Fibroblast of pulmonary artery (primary cell): ENCODE measurements at places on chromosomes 16 and 17.

- no peak for DNase-seq
Observed at GRCh38 chr17:48155889-48156611, 48.5 kb downstream of the SNX11 start.

DNA sequence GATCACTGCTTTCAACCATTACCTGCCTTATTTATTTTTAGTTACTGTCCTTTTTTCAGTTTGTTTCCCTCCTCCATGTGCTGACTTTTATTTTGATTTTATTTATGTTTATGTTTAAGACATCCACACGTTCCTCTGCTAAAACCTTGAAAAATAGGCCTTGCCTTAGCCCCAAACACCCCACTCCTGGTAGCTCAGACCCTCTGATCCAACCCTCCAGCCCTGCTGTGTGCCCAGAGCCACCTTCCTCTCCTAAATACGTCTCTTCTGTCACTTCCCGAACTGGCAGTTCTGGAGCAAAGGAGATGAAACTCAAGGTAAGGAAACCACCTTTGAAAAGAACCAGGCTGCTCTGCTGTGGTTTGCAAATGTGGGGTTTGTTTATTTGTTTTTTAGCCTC lies 9.3 kb upstream of the STH start:
- DNase-seq, result no peak

DNA sequence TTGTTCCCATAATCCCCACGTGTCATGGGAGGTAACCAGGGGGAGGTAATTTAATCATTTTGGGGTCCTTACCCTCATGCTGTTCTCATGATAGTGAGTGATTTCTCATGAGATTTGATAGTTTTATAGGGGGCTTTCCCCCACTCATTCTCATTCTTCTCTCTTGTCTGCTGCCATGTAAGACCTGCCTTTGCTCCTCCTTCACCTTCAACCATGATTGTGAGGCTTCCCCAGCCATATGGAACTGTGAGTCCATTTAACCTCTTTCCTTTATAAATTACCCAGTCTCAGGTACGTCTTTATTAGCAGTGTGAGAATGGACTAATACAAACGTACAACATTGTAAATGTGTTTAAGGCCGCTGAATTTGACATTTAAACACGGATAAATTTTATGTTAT lies 35.5 kb upstream of the APOH start:
- no peak for DNase-seq

- DNase-seq, result no peak
Observed at GRCh38 chr17:55322453-55322985, 57.8 kb downstream of the HLF start.

DNA sequence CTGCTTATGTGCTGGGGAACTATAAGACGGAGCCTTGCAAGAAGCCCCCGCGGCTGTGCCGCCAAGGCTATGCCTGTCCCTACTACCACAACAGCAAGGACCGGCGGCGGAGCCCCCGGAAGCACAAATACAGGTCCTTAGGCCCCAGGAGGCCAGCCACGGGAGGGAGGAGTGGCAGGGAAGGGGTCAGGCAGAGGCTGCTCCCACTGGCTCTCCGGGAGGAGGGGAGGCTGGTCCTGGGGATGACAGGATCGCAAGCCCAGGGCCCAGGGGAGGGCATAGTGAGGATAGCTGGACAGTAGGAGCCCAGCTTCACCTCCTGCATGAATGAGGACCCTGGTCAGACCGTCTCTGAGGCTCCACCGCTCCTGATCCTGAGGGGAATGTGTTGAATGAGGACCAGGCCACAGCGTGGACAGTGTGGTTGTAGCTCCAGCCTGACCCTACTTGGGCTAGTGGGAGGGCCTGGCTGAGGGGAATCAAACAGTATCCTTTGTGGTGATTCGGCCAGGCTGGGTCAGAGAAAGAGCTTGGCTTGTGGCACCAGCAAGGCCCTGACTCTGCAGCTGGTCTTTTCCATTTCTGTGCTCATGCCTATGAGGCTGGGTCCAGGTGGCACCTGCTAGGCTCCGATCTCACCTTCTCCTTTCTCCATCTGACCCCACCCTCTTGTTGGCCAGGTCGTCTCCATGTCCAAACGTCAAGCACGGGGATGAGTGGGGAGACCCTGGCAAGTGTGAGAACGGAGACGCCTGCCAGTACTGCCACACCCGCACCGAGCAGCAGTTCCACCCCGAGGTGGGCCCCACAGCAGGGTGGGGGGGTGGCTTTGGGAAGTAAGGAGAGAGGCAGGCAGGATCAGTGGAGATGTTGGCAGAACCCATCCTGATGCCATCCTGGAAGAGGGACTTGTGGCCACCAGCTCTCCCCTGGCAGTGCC lies 28.7 kb downstream of the UNK start:
- no peak for DNase-seq

- DNase-seq, result no peak
Observed at GRCh38 chr16:89326721-89327120, 109.2 kb downstream of the ZNF778 start.

- DNase-seq, result no peak
Observed at GRCh38 chr17:12330456-12330855, 309.8 kb downstream of the MAP2K4 start.

- DNase-seq, result no peak
Observed at GRCh38 chr16:54072237-54072636, 214.3 kb downstream of the IRX3 start.

- DNase-seq, result peak; percentile 45
Observed at GRCh38 chr16:69087161-69087581, 18.3 kb upstream of the HAS3 start.

DNA sequence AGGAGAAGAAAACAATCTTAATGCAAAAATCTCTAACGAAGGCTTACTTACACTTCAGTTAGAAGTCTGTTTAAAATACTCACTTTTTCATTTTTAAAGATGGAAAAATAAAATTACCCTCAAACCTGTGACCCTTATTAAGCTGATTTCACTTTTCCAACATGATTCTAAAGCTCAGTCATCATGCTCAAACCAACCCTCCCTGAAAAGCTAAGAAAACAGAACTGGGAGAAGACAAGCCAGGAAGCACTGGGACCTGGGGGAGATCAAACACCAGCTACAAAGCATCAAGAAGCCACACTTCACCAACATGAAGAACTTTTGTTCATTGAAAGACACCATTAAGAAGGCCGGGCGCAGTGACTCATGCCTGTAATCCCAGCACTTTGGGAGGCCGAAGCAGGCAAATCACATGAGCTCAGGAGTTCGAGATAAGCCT lies 88.8 kb downstream of the LITAF start:
- peak; percentile 61 for DNase-seq

GRCh38 chr17:55456307-55457240 lies 34.9 kb upstream of the MMD start:
- no peak for DNase-seq

- DNase-seq, result peak; percentile 56
Observed at GRCh38 chr16:4846503-4846900, 586 bp downstream of the GLYR1 start.
